SJCRH30 (cell line): ENCODE measurements at places on chromosomes 16 and 17. TPM values are rescaled to one million over a fixed set of nuclear protein-coding genes. Genes with fewer than 3 reads are reported as not detected.

TMEM114 gene
- not detected in 2 replicates for total RNA-seq

C16orf89 gene
- total RNA-seq: not detected in 2 replicates

KRTAP2-2 gene
- not detected in 2 replicates for total RNA-seq

ZNF771 gene
- 10.4 and 14.0 TPM in 2 replicates for total RNA-seq

ASPA gene
- total RNA-seq: 0.02 TPM in 1 of 2 replicates, not detected in the other

ARHGDIG gene
- not detected in 2 replicates for total RNA-seq

DNAJC7 gene
- 103 and 104 TPM in 2 replicates for total RNA-seq

DNAI2 gene
- total RNA-seq: not detected in 2 replicates

PIK3R6 gene
- not detected in 2 replicates for total RNA-seq

CD300E gene
- 0.22 TPM in 1 of 2 replicates, not detected in the other for total RNA-seq

CBFA2T3 gene
- 1.8 and 3.5 TPM in 2 replicates for total RNA-seq

BAIAP3 gene
- total RNA-seq: 0.13 and 0.34 TPM in 2 replicates

OR4D1 gene
- total RNA-seq: not detected in 2 replicates

RHOT2 gene
- total RNA-seq: 41.0 and 66.2 TPM in 2 replicates

MRPL10 gene
- total RNA-seq: 45.1 and 46.7 TPM in 2 replicates

PMFBP1 gene
- total RNA-seq: 0.23 and 0.34 TPM in 2 replicates

CCL4 gene
- not detected in 2 replicates for total RNA-seq

LPCAT2 gene
- 16.1 and 16.8 TPM in 2 replicates for total RNA-seq

KRT24 gene
- not detected in 2 replicates for total RNA-seq

OTOP2 gene
- not detected in 2 replicates for total RNA-seq
